ENCODE measurements at places on chromosomes 4 and X.
A peak's percentile ranks its signal among the peaks of the same experiment; 100 is the strongest.

DNA sequence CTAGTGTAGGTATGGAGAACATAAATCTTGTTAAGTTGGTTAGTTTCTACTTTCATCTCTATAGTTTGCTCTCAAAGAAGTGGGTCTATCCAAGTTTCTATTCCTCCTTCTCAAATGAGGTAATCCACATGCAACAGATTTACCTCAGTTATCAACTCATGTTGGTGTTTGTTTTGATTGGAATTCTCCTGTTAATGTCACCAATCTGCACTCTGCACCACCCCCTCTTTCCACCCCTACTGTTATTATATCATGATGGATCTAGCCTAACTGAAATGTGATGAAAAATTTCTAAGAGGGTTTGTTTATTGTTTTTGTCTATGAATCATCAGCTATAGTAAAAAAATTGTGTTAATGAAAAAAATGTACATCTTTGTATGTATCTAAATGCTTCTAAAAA is 66.1 kb downstream of the AGTR2 start:
- no peak for DNase-seq

DNA sequence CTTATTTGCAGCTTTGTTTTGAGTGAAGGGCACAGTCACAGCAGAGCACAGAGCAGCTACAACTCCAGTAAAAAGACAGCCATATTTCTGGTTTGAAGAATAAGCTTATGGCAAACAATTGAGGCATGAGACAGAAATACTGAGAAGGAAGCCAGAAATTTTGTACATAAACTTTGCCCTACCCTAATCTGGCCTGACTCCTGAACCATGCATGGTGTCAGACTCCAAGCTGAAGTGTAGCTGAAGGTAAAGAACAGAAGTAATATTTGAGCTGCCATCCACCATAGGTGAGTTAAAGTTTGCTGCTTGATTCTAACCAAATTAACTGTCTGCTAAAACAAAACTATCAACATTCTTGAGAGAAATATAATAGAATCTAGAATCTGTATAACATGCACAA is 24.5 kb upstream of the TMEM192 start:
- no peak for DNase-seq

DNA sequence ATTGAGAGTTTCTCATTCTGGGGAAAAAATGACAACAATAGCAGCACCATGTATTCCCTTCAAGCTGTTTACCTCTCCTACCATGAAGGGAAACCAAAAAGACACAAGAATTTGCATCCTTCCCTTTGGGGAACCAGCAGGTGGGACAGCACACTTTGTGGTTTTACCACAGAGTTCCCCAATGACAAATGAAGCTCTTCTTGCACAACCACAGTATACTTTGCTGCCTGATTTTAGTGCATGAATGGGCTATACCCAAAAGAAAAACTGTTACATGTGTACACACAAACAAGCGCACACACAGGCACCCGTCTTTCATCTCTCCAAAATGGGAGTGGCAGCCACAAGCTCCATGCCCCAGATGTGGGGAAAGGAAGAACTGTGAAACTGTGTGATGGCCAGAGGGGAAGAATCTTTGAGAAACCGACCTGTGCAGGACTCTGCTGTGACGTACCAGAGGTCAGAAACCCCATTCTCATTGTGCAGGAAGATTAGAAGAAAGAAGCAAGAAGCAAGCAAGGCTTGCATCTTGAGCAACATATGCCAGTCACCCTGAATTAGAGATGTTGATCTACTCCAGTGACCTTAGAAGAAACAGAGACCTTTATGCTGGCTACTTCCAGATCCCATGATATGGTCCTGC is 2.7 kb upstream of the MAML3 start:
- DNase-seq = no peak

DNA sequence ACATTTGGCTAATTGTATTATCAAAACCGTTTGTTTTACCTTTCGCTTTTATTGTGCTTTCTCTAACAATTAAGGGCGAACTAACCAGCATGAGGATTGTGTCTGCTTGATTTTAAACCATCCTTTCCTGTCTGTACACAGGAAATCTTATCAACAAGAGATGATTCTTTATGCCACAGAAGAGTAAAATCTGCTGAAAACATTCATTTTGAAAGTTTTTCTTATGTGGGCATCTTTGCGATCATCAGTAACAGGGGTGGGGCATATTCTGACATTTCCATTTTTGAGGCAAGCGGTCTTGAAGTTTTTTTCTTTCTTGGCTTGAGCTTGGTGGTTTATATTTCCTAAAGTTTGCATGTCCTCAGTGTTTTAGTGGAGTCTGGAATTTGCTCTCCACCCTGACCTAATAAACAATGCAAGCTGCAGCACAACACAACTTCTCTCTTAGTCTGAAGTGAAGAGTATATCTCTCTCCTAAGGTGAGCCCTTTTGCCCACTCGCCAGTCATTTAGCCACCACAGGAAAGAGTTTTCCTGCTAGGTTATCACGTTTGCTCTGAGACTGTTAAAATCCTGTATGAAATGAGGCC is 26.6 kb downstream of the NFKB1 start:
- no peak for DNase-seq

DNA sequence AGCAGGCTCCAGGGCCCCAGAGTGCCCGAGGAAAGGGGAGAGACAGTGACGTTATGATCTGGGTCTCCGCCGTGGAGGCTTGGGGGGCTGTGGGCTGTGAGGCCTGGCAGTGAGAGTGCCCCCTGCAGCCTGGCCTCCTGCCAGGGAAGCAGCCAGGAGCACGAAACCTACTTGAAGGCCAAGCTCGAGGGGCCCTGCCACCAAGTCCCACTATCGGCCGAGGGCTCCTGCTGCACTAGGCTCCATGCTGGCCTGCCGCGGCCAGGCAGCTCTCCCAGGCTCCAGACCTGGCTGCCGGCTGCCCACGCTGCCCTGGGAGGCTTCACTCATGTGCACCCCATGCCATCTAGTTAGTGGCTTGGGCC is 18.7 kb downstream of the FLNA start:
- DNase-seq = no peak

GRCh38 chr4:98232202-98232601 is 29.0 kb upstream of the RAP1GDS1 start:
- DNase-seq = no peak

- DNase-seq = no peak
Observed at GRCh38 chr4:98522636-98523395, 135.6 kb downstream of the TSPAN5 start.

DNA sequence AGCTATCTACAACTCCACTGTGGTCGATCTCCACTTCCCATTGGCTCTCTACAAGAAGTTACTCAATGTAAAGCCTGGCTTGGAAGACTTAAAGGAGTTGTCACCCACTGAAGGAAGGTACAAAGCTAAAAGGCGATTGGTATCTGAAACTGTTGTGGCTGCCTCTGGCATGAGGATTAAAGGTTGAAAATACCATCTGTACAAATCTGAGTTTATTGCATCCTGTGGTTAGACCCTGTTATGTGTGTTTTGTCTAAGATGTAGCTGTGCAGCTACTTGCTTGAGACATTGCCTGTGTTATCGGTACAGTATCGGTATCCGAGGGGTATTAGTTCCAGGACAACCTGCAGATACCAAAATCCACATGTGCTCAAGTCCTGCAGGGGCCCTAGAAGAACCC is 16.4 kb downstream of the NAP1L5 start:
- no peak for DNase-seq

- no peak for DNase-seq
Observed at GRCh38 chr4:22986881-22987280, 294.1 kb downstream of the GBA3 start.

- no peak for DNase-seq
Observed at GRCh38 chr4:120801137-120801758, 121.3 kb downstream of the PRDM5 start.

- DNase-seq = no peak
Observed at GRCh38 chr4:4711902-4712301, 147.6 kb upstream of the MSX1 start.

DNA sequence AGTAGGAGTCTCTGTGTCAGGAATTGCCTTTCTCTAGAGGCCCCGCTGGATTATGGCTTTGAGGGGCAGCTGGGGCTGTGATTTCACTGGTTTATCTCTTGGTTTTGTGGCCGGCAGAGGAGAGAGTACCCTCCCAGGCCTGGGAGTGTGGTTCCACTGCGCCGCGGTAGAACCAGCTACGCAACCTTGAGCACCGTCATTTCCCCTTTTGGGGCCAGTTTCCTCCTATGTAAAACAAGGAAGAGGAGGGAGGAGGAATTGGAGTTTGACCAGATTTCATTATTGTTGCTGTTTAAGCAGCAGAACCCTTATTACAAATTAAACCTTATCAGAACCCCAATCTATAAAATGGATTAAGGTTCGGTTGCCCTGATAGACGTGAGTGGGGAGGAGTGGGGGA is 4.4 kb downstream of the SOX3 start:
- no peak for DNase-seq

GRCh38 chr4:143199503-143199902 is 14.8 kb downstream of the USP38 start:
- no peak for DNase-seq

- DNase-seq = no peak
Observed at GRCh38 chr4:42995343-42995944, 102.9 kb downstream of the GRXCR1 start.

DNA sequence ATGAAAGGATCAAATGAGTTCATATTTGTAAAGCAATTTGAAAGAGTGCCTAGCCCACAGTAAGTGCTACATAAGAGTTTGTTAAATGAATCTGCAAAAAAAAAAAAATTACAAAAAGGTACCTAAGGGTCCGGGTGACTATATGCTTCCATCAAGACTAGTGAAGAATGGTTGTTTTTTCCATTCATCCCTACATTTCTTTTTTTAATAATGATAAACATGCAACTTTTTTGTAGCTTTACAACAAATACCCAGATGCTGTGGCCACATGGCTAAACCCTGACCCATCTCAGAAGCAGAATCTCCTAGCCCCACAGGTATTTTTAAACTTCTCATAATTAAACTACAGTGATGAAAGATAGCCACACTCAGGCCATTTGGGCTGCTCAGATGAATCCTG is 4.3 kb downstream of the SPP1 start:
- DNase-seq = no peak

DNA sequence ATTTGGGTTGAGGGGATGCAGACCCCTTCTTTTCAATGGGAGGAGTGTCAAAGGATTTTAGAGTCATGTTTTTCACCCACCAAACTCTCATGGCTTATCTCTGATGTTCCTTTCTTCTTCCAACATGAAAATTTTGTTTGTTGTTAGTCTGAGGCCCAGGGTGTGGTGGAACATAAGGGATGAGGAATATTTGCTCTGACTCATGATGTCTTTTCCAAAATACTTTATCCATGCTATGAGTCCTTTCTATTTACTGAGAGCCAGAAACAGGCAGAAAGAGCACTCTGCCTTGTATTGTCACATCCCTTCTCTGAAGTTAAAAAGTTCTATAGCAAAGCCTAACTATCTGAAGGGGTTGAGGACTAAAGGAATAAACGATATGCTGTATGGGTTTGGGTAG is 61.6 kb upstream of the GYPA start:
- DNase-seq = no peak

DNA sequence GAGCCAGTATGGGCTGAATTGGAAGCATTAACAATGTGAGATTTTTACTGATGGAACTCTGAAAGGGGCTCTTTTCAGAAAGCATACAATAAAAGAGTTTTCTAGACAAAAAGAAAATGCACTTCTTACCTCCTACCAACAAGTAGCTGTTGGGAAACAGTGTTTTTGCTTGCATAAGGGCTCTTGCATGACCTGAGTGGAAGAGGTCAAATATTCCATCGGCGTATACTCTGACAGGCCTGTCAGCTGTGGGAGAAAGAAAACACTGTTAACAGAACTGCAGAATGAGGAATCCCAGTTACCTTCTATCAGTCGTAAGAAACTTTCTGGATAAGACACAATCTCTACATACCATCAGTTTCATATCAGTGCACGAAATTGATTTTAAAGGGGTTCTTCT is 39.5 kb downstream of the PCYT1B start:
- no peak for DNase-seq

DNA sequence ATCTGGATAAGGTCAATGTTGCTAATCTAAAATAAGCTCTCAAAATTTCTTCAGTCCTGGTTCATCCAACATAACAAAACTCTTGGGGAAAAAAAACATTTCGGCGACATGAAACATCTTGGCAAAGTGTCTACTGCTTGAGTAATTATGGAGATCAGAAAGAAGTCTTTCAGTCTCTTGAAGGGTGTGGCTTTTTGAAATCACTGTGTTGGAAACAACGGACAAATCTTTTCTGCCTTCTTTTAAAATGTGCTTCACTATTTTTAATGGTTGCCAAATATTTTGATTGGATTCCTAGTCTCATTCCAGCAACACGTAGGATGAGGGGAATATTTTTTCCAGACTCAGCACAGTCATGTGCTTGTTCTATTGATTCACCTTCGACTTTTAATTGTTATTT is 138.6 kb downstream of the KLHL8 start:
- DNase-seq = no peak

DNA sequence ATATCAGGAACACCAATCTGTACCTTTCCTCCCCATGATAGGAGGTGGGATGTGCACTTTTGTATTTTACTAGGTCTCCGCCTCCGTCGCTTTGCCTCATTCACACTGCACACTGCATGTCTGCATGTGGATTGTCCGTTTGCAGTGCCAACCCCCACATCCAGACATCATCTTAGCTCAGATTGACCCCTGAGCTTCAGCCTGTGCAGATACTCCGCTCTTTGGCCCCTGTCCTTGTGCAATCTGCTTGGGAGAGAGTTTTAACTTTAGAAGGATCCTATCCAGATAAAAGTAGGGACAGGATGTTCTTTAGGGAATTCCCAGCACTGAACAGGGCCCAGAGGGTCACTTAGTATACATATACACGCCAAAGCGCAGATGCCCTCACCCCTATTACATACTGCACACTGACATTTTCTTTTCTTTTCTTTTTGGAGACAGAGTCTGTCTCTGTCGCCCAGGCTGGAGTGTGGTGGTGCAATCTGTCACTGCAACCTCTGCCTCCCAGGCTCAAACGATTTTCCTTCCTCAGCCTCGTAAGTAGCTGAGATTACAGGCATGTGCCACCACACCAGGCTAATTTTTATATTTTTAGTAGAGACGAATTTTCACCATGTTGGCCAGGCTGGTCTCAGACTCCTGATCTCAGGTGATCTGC is 43.3 kb upstream of the FBXW7 start:
- DNase-seq = no peak

- DNase-seq = no peak
Observed at GRCh38 chrX:30814978-30815377, 74.1 kb downstream of the TAB3 start.

GRCh38 chr4:138242076-138242833 is at the start of gene SLC7A11:
Gene SLC7A11, minus strand, starts transcription at chr4:138242349. Its CDS starts 280 bp downstream, at chr4:138242069.
- DNase-seq = peak; percentile 3

- no peak for DNase-seq
Observed at GRCh38 chr4:3666263-3666662, 99.9 kb upstream of the ADRA2C start.

Measured in stimulated activated CD8-positive, alpha-beta memory T cell treated with anti-CD3 and anti-CD28 coated beads, Interleukin-15, amount 100 ng/mL, for 4 hours (primary cell).